ENCODE measurements at places on chromosomes 3 and 15.
A peak's percentile ranks its signal among the peaks of the same experiment; 100 is the strongest.

GRCh38 chr15:82805994-82806406 is at the start of gene FSD2:
Gene FSD2, minus strand, starts transcription at chr15:82806069. Its CDS starts 18,679 bp downstream, at chr15:82787390.
- DNase-seq, result no peak

GRCh38 chr15:91946075-91946474 is 92.6 kb downstream of the SLCO3A1 start:
- no peak for DNase-seq

- no peak for DNase-seq
Measured at GRCh38 chr3:70519026-70519425, 206.6 kb upstream of the MDFIC2 start.

DNA sequence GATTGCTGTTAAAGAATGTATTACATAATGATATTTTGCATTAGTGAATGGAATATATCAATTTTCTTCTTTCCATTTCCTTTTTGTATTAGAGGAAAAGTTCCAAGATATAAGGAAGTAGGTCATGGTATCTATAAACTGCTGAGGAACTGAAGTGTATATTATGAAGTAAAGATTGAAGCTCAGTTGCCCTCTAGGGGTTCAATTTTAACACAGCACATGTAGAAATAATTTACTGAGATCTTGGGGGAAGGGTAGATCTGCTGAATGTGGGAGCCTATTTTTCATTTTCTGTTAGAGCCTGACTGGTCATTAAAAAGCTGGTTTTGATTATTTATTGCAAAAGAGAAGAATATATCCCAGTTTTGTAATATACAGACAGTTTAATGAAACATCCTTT is 45.2 kb downstream of the CMC1 start:
- no peak for DNase-seq

- DNase-seq, result no peak
Measured at GRCh38 chr3:8555113-8555661, 53.6 kb downstream of the LMCD1 start.

DNA sequence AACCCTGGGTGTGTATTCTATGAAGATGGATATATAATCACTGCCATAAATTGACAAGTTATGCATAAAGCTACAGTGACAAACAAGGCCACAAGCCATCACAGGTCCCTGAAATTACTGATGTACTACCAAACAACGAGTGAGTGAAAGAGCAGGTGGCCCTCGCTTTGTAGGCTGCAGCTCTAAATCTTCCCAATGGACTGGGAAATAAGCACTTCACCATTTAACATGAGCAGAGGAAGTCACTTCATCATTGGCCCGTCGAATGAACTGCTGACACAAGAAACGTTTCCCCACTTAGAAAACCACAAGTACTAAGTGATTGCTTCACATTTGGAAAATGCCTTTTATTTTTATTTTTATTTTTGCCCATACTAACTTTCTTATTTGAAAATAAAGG is 218.0 kb downstream of the ZNF385D start:
- no peak for DNase-seq

DNA sequence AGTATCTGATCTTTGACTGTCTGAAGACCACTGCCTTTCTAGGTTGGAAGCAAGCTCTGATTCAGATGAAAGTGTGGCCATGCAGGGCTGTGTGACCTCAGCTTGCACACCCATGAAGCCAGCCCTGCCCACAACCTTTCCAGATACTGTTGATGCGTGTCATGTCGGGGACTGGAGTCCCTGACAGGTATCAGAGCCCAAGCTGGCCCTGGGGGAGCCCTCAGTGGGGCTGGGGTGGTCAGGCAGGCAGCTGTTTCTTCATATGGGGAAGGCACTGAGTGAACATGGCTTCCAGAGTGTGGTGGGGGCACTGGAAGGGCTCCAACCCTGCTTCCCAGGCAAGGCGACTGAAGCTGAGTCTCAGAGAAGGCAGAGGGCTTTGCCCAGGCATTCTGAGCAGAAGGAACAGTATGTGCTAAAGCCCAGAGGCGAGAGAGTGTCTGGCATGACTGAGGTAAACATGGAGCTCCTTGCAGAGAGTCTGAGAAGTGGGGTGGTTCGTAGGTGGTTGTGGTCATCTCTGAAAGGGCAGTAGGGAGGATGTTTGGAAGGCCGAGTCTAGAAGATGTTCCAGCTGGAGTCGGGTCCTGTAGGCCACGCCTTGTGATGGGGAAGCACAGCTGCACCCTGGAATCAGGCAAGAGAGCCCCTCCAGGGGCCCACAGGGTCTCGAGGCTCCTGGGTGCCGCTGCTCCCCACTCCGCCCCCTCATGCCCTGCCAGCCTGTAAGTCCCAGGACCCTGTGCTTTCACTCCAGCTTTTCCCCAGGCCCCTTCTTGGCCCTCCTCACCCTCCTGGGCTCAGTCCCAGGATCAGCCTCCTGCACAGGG is 122.2 kb downstream of the EEFSEC start:
- DNase-seq, result no peak

DNA sequence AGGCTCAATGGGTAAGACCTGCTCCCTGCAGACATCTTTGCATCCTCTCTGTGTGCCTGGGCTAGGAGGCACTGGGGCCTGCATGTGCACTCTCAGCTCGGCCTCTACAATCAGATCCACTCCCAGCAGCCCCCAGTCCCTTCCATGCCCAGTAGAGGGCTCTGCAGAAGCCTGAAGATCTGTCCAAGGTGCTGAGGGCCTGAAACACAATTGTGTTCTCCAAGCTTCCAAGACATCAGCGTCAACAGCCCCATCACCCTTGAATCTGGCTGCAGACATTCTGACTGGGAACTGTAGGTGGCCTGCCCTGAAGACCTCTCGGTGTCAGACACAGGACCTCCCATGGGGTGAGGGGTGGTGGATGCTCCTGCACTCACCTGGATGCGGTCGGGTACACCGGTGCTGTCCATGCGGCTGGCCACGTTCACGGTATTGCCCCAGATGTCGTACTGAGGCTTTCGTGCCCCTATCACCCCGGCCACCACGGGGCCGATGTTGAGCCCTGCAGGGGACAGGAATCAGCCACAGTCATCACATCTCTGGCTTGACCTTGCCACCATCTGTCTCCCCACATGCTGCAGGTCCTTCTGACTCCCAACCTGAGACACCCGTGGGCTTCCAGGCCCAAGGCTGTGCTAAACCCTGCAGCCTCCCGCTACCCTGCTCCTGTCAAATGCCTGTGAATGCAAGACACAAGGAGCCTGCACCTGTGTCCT is 84.7 kb downstream of the SEC22A start:
- peak; percentile 11 for DNase-seq

DNA sequence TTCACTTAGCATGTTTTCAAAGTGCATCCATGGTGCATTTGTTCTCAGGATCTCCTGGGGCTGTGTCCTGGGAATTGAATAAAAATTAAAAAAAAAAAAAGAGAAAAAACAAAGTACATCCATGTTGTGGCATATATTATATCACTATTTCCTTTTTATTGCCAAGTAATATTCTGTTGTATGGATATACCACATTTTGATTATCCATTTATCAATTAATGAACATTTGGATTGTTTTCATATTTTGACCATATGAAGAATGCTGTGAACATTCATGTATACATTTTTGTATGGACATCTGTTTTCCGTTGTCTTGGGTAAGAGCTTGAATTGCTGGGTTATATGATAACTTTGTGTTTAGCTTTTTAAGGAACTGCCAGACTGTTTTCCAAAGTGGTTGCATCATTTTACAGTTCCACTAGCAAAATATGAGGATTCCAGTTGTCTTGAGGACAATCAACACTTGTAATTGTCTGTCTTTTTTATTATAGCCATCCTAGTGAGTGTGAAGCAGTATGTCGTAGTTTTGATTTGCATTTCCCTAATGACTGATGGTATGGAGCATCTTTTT is 44.5 kb downstream of the CTDSPL2 start:
- no peak for DNase-seq

DNA sequence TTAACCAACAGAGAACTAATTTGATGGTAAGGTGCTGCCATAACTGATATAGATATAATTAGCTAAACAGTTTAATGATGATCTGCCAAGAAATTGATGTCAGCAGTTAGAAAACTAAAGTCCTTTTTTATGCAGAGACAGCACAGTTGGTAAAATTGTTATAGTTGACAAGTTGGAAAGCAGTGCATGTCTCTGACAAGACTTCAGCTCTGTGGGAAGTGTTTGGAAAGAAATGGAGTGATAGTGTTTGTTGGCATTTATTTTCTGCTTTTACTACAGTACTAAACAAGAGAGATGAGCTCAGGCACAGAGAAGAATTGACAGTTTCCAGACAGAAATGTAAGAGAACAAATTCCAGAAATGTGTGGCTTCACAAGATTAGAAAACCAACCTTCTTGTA is 523.5 kb upstream of the BCHE start:
- DNase-seq, result no peak

GRCh38 chr3:39216176-39216790 is 23.9 kb upstream of the XIRP1 start:
- no peak for DNase-seq

- no peak for DNase-seq
Measured at GRCh38 chr15:93244696-93245660, 156.0 kb upstream of the RGMA start.

DNA sequence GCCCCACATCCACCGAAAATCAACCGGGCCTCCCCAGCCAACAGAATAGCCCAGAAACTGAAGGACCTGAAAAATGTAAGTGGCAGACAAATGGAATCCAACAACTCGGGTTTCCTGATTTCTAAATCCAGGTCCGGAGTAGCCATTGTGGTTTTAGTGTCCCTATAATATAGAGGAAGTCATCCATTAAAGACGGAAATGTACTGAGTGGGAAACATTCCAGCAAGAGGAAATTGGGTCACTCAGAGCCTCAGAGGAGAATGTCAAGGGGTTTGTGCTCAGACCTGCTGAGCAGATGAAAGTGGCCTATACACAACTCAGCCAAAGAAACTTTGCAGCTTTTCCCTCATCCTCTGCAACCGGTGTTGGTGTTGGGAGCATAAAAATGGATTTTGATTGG is 366.7 kb downstream of the ERC2 start:
- DNase-seq, result no peak

DNA sequence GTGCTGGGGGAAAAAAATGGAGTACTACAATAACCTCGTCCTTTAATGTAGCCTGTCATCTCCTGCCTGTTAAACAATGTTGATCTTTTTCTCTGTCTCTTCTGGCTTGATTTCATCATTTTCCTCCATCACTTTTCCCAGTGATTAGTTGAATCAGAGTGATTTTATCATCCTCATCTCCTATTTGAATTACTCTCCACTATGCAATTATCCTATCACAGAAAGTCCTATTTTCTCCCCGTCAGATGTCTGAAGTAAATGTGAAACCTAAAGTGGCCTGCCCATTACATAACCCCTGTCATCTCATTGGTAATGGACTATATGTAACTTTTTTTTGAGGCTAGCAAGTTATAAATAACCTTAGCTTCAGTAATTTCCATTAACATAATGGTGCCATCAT is 201.8 kb downstream of the CACNA2D3 start:
- DNase-seq, result no peak

DNA sequence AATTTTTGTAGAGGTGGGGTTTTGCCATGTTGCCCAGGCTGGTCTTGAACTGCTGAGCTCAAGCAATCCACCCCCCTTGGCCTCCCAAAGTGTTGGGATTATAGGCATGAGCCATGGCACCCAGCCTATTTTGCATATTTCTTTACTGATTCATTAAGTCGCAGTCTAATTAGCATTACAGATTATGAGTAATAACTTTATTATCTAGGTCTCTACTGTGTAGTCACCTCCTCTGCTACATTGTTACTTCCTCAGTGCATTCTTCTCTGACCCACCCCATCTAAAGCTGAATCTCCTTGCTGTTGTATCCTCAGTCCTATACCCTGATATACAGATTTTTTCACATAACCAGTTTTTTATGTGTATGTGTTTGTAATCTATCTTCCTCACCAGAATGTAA is 61.7 kb downstream of the TFDP2 start:
- no peak for DNase-seq

- no peak for DNase-seq
Measured at GRCh38 chr3:177236704-177237103, 39.4 kb upstream of the TBL1XR1 start.

GRCh38 chr15:98599909-98600691 is 48.2 kb upstream of the IGF1R start:
- peak; percentile 9 for DNase-seq

- no peak for DNase-seq
Measured at GRCh38 chr3:88142094-88142624, 7.6 kb upstream of the C3orf38 start.

DNA sequence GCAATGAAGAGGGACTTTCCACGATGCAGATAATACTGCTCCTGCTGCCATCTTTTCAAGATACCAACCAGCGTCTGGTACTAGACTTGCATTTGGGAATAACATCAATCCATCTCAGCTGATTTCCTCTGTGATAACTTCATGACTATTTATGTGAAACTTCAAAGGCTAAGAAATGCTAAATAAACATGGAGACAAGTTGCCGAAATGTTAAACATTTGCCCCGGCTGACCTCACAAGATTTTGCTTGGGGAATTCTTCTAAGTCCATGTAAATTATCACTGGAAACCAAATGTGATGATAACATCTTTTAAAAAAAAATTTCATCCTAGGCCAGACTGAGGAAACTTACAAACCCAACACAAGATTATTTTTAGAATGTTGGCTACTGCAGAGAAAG is 185.8 kb upstream of the PRICKLE2 start:
- no peak for DNase-seq

- DNase-seq, result no peak
Measured at GRCh38 chr3:46905661-46906451, 28.3 kb downstream of the PTH1R start.

DNA sequence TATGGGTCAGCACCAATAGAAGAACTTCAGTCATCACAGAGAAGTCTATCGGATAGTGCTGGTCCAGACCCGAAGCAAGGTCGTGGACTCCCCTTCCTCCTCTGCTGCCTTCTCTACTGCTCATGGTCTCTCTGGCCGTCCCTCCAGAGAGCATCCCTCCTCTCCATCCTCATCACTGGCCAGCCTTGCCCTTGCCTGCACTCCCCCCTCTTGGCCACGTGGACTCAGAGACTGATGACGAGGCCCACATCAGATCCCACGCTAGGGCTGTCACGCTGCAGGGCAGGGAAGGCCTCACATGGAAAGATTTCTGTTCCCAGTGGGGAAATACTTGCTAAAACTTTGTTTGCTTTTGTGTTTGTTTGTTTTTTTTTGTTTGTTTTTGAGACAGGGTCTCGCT is 35.3 kb downstream of the IGDCC3 start:
- DNase-seq, result no peak

- no peak for DNase-seq
Measured at GRCh38 chr3:106728315-106729098, 648.7 kb upstream of the CCDC54 start.

DNA sequence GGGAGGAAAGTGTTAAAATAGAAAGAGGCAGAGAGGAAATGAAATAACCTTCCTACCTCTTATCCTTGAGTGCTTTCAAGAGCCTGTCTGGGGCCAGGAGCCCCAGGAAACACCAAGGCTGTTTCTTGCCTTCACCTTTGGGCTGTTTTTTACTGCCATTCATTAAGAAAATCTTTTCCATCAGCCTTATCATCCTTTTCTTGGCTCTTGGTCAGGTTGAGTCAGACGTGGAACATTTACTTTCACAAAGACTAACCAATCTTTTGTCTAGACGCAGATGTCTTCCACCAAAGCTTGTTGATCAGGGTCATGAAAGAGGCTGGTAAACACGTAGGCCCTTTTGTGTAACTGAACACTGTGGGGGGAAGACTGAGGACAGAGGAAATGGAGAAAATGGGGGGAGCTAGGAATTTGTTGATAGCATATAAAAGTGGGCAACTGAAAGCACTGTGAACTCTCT is 151.0 kb upstream of the THBS1 start:
- no peak for DNase-seq

GRCh38 chr3:16186565-16186964 is 12.1 kb downstream of the GALNT15 start:
- no peak for DNase-seq

- DNase-seq, result no peak
Measured at GRCh38 chr15:85407421-85408269, 27.2 kb downstream of the AKAP13 start.
